ENCODE measurements at places on chromosomes 11 and 22.

- peak; percentile 40 for DNase-seq
Observed at GRCh38 chr22:36221799-36222751, 17.3 kb downstream of the APOL2 start.

GRCh38 chr11:45669146-45669545, 3.7 kb upstream of the CHST1 start:
- no peak for DNase-seq

DNA sequence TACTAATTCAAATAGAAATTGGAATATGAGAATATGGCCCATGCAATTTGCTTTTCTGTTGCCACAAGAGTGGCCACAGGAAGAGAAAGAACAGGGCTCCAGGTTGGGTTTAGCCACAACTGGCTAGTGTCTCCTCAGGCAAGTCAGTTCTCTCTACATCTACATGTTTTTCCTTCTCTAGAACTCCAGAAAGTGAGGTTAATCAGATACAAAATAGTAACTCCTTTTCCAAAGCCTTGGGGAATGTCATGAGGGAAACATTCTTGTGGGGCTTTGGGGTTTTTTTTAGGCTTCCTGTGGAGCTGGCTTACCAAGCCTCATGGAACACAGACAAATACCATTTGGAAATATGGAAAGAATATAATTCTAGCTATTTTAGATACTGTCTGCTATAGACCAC, 161.6 kb downstream of the NAV2 start:
- no peak for DNase-seq

DNA sequence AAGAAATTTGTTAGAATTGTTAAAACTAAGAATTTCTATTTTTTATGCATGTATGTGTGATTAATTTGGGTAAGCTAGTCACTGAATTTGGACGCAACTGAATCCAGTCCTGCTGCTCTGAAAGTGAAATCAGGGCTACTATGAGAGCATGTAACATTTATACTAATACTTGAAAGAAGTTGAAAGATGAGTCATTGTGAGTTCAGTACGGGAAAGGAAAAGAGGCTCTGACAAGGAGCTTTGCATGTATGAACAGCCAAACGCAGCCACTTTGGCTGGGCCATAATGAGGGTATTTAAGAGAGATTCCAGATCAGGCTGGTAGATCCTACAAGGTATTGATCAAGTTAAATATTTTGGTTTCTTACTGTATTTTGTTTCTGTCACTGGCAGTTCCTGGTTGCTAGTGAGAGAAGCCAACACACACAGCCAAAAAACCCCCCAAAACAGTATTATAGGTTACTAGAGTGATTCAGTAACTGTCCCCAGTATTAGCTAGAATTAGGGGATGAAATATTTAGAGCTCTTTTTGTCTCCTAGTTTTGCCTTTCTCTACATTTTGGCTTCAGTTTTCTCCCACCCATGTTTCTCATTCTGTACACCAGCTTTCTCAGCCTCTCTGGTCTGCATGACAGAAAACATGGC, 14.1 kb downstream of the AASDHPPT start:
- DNase-seq, result no peak

DNA sequence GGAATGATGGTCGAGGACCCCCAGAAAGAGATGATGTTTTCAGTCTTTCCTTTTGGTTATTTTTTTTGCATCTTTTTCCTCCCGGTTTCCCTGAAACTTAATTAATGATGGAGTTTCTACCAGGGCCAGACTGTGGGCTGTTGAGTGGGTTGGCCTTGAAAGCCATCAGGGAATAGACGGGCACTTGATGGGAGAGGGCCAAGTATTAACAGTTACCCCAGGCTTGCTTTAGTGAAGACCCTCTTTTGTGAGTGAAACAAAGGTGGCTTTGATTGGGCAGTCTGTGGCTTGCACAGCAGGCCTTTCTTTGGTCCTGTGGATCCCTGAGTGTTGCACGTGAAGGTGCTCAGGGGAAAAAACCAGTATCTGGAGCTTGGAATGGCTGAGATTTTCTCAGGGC, 56.9 kb downstream of the AMOTL1 start:
- no peak for DNase-seq
